ENCODE measurements at places on chromosomes 3 and 15.

GRCh38 chr15:79682851-79683288 is 213.9 kb downstream of the MTHFS start:
- DNase-seq: no peak
- H3K4me3 ChIP-seq: no peak overlapping the region
- H3K27ac ChIP-seq: no peak overlapping the region
- H3K4me1 ChIP-seq: peaks cover 1% of the 10 kb centered on the region
- no peaks in the 10 kb centered on the region for H3K36me3 ChIP-seq

- H3K27me3 ChIP-seq: no peaks in the 10 kb centered on the region
- H3K4me1 ChIP-seq: peaks cover 14% of the 10 kb centered on the region
- DNase-seq: peak; percentile 50
- peak overlapping the region; percentile 24 for H3K27ac ChIP-seq
- H3K4me3 ChIP-seq: no peak overlapping the region
Measured at GRCh38 chr15:63945007-63945788, 101.1 kb downstream of the DAPK2 start.

DNA sequence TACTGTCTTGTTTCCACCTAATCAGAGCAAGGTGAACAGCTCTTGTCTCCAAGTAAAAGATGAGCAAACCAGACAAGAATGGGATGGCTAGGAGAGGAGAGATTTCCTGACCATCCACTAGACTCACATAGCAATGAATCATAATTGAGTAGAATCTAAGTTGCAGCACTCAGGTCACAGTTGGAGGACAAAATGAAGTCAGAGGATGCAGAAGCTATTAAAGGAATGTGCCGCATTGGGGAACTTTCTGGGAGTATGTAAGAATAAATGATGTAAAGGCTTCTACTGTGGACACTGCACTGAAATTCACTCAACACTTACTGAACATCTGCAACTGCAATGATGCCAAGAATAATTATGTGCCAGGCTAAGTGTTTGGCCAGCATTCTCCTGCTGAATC is 217.4 kb upstream of the WNT5A start:
- no peak overlapping the region for H3K4me3 ChIP-seq
- no peak for DNase-seq
- H3K27ac ChIP-seq: no peak overlapping the region
- no peaks in the 10 kb centered on the region for H3K27me3 ChIP-seq
- no peaks in the 10 kb centered on the region for H3K4me1 ChIP-seq

GRCh38 chr15:67321352-67321751 is 66.8 kb downstream of the IQCH start:
- H3K4me1 ChIP-seq: no peaks in the 10 kb centered on the region
- H3K27ac ChIP-seq: no peak overlapping the region
- H3K4me3 ChIP-seq: no peak overlapping the region
- DNase-seq: no peak

DNA sequence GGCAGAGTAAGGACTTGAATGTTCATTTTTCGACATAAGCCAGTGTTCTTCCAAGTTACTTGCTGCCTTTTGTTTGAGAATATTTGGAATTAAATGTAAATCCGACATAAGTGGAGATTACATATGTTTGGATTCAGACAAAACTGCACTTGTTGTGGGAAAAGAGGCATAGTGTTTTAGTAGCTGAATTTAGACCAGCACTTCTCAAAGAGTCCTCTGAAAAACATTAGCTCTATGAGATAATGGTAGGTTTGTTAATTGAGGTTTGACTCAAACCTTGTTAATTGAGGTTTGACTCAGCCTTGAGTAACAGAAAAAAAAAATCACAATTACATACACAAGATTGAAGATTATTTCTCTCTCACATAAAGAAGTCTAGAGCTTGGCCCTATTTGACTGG is 132.5 kb downstream of the NSUN3 start:
- no peaks in the 10 kb centered on the region for H3K36me3 ChIP-seq
- H3K27ac ChIP-seq: no peak overlapping the region
- no peaks in the 10 kb centered on the region for H3K4me1 ChIP-seq
- H3K4me3 ChIP-seq: no peak overlapping the region

DNA sequence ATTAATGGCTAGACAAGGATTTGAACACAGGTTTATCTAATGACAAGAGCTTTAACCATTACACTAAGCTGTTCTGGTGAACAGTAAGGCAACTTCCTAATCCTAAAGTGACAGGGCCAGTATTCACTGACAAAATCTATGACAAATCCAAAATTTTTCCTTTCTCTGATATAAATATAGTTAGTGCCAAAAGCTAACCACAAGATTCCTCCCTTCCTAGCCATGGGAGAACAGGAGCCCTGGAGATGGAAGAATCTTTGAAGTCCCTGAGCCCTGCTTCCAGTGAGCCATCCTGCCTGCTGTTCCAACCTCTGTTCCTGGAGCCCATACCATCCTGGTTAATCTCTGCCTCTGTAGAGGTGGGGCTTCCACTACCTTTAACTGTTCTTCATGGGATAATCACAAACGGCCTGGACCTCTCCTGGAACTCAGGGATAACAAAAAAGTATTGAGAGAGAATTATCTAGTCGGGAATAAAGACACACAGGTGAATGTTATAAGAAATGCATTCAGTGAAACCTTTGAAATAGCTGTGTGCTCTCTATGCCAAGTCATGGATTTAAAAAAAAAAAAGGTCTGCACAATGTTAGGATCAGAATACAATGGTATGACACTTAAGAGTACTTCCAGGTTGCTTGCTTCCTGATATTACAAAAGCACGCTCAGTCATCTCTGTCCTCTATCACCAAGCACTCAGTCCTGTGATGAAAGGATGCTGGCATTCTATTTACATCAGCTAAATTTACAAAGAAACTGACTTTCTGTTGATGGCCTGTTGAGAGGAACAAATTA is 235.8 kb downstream of the SUCLG2 start:
- H3K27ac ChIP-seq: no peak overlapping the region
- no peak for DNase-seq
- H3K36me3 ChIP-seq: peaks cover 46% of the 10 kb centered on the region
- no peaks in the 10 kb centered on the region for H3K27me3 ChIP-seq
- H3K4me1 ChIP-seq: no peaks in the 10 kb centered on the region

GRCh38 chr3:76768912-76769311 is 271.0 kb upstream of the ROBO2 start:
- no peaks in the 10 kb centered on the region for H3K36me3 ChIP-seq
- DNase-seq: no peak
- H3K4me1 ChIP-seq: no peaks in the 10 kb centered on the region
- no peak overlapping the region for H3K4me3 ChIP-seq
- H3K27ac ChIP-seq: no peak overlapping the region
